ENCODE measurements at places on chromosomes 12 and 14. TPM values are rescaled to one million over a fixed set of nuclear protein-coding genes. Genes with fewer than 3 reads are reported as not detected.

Gene CMA1
- total RNA-seq = not detected

DNA sequence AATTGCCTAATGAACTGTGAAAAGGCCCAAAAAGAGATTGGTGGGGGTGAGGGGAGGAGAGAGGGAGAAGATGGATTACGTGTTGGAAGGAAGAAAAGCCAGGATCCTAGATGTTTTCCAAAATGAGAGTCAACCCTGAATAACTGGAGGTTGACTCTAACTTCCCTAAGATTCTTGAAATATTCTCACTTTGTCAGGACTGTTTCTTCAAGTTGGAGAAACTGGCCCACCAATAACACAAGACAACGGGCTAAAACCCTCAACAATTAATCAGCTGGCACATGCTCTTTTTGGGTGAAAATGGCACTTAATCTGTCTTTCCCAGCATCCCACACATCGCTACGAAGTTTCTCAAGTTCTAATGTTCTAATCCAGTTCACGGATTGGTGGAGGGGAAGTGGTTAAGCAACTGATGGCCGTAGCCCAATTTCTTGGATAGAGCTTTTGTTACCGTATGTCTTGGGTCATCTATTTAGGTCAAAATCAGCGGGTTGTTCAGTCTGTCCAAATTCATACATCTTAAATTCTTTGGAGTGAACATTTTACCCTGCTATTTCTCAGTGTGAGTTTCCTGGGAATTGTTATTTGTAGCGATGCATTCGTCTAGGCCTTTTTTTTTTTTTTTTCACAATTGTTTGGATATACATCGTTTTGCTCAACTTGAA is 49.0 kb downstream of the GPHB5 start:
- H3K4me1 ChIP-seq = no peaks in the 10 kb centered on the region
- H3K36me3 ChIP-seq = no peaks in the 10 kb centered on the region
- no peaks in the 10 kb centered on the region for H3K27me3 ChIP-seq
- DNase-seq = no peak
- no peak overlapping the region for H3K4me3 ChIP-seq

Gene SDR9C7
- total RNA-seq = not detected

Gene RAD51AP1
- 87.4 TPM for total RNA-seq

GRCh38 chr12:32435921-32436705 is 36.8 kb downstream of the FGD4 start:
- H3K4me3 ChIP-seq = no peak overlapping the region
- H3K27me3 ChIP-seq = no peaks in the 10 kb centered on the region
- no peaks in the 10 kb centered on the region for H3K36me3 ChIP-seq
- H3K27ac ChIP-seq = peak overlapping the region; percentile 84
